ENCODE measurements at places on chromosomes 1 and 21.

DNA sequence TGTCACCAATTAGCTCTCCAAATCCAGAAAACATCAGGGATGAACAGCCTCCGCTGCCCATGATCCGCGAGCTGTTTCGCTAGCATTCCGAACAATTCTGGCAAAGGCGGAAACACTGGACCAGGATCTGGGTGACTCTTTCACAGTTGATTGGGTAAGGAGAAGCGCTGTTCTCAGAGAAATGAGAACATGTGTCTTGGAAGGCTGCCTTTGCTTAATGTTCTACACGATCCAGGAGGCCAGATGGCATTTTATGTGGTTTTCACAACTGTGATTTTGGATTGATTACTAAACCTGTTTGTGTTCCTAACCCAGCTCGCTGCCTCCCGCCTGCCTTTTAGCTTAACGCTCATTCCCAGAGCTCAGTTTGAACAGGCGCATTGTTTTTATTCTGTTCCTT, 144.0 kb downstream of the KIF26B start:
- DNase-seq: peak; percentile 65

DNA sequence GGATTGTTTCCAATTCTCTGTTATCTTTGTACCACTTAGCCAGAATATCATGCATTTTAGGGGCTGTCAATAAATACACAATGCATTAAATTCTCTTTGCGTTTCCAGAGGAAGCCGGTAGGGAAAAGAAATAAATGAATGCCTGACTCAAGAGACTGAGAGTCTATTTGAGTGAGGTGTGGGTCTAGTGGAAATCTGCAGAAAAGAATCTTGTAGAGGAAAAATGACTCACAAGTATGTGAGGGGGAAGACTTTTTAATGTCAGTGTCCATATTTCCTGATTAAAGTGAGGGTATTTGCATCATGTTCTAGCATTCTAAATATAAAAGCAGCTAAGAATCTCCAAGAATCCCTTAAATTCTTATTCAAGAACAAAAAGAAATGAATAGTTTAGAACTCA, 271.1 kb downstream of the PTPRC start:
- DNase-seq: no peak

- no peak for DNase-seq
Measured at GRCh38 chr21:41775149-41775472, 8.3 kb upstream of the RIPK4 start.

DNA sequence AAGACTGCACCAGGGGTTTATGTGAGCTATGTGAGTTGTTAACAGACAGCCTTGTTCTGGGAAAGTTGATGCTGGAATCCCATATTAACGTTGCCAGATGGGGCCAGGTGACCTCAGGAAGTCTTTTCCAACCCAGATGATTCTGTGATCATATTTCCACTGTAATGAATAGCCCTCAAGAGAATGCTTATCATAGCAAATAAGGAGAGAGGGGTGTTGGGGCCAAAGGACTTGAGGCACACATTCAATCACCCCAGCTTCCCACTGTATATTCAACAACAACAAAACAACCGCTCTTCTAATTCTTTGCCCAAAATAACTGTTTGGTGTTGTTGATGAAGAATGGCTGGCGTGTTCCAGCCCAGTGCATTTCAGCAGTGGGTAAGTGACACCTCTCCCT, 14.1 kb downstream of the ZNF697 start:
- DNase-seq: no peak

GRCh38 chr21:24289539-24289938, 1317.7 kb downstream of the MRPL39 start:
- no peak for DNase-seq

GRCh38 chr1:3018576-3018975, 2.7 kb upstream of the ACTRT2 start:
- DNase-seq: no peak

- no peak for DNase-seq
Measured at GRCh38 chr1:56223968-56224367, 355.4 kb downstream of the PLPP3 start.

DNA sequence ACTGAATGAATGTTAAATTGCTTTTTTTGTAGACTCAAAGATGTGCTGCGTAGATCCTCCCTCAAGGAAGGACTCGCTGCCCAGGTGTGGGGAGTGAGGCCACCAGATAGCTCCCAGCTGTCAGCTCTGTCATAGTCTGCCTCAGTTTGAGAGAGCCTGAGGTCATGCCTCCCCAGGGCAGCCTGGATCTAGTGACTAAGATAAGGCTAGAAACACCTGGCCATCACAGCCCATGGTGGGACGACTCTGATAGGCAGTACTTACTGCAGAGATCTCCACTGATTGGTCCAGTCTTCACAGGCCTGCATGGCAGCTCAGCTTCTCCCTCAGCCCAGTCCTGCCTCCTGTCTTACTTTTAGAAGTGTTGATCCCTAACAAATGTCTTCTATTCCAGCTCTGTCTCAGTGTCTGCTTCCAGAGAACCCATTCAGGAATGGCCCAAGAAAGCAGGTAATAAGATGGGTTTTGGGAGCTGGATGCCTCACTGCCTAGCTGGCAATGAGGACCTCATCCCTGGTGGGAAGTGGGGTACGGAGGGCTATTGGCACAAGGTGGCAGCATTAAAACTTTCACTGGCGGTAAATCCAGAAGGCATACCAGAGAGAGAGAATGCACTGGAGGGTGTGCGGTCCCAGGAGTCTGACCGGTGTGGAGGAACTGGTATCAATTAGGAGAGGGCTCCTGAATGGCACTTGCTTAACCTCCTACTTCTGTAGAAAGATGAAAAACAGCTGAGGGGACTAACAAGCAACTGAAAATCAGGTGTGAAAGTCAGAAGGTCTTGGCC, 55.3 kb upstream of the GPR37L1 start:
- no peak for DNase-seq

- DNase-seq: peak; percentile 61
Measured at GRCh38 chr1:200317236-200317635, 92.6 kb downstream of the ZNF281 start.

GRCh38 chr21:17607684-17608083, 5.0 kb downstream of the BTG3 start:
- no peak for DNase-seq

- no peak for DNase-seq
Measured at GRCh38 chr1:54212872-54213271, 12.9 kb downstream of the MRPL37 start.

GRCh38 chr1:218521414-218522169, 176.5 kb downstream of the TGFB2 start:
- no peak for DNase-seq

- no peak for DNase-seq
Measured at GRCh38 chr1:154481053-154481452, 21.0 kb upstream of the TDRD10 start.

DNA sequence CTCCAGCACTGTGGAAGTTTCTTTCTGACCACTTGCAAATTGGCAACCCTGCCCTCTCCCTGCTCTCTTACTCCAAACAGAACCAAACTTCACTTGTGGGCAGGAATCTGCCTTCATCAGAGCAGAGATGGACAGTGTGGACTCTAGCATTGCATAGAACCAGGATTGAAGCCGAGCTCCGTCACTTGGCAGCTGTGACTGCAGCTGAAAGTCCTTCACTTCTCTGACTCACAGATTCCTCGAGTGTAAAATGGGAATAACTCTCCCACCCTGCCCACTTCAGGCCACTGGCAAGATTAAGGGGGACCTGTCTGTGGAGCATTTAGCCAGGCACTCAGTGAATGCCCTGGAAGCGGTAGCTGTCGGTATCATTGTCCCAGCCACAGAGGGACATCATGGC, 75.7 kb upstream of the ZBTB40 start:
- no peak for DNase-seq

DNA sequence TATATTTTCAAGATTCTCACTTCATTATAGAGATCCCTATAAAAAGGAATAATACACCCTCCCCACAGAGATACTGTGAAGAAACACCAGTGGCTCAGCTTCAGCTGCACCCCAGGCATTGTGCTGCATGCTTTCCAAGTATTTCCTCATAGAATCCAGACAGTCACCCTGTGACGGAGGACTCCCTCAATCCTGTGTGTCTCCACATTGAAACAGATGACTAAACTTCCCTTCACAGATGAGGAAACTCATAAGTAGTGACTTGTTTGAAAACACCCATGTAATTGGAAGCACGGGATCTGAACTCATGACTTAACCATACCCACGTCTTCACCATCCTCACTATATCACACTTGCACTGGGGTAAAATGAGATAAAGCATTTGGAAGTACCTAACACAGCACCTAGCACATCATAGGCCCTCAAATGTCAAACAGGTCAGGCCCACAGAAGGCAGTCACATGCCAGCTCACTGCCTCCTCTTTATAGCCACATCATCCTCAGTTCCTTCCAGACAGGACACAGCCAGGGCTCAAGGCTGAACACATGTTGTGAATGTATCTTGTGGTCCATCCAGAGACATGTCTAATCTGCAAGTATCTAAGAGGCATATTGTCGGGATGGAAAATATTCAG, 55.2 kb downstream of the GPR161 start:
- DNase-seq: peak; percentile 31

GRCh38 chr1:195030793-195031192, 1577.4 kb downstream of the KCNT2 start:
- no peak for DNase-seq

DNA sequence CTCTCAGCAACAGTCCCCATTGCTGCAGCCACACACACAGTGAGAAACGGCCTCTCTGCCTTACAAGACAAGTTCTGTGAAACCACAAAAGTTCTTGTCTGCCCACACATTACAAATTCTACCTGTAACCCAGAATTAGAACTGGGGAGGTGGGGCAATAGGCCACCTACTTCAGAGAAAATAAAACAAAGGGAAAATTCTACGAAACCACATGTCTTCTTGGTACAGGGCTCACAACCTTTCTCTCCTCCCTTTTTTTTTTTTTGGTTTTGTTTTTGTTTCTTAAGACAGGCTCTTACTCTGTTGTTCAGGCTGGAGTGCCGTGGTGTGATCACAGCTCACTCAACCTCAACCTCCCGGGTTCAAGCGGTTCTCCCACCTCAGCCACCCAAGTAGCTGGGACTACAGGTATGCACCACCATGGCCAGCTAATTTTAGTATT, 30.2 kb downstream of the LPAR3 start:
- DNase-seq: no peak

Measured in fibroblast of skin of left biceps (primary cell).